ENCODE measurements at places on chromosomes 1 and 21. TPM values are rescaled to one million over a fixed set of nuclear protein-coding genes. Genes with fewer than 3 reads are reported as not detected.

PGLYRP3 gene
- not detected for total RNA-seq

CSF1 gene
- 33.9 TPM for total RNA-seq

UTS2 gene
- under 0.01 TPM for total RNA-seq

TTC22 gene
- not detected for total RNA-seq

CSMD2 gene
- total RNA-seq = 0.15 TPM

ZNF593OS gene
- total RNA-seq = not detected

ABCG1 gene
- total RNA-seq = 20.2 TPM

GBP3 gene
- total RNA-seq = 7.9 TPM

CHODL gene
- not detected for total RNA-seq
